ENCODE measurements at places on chromosomes 7 and 10.

DNA sequence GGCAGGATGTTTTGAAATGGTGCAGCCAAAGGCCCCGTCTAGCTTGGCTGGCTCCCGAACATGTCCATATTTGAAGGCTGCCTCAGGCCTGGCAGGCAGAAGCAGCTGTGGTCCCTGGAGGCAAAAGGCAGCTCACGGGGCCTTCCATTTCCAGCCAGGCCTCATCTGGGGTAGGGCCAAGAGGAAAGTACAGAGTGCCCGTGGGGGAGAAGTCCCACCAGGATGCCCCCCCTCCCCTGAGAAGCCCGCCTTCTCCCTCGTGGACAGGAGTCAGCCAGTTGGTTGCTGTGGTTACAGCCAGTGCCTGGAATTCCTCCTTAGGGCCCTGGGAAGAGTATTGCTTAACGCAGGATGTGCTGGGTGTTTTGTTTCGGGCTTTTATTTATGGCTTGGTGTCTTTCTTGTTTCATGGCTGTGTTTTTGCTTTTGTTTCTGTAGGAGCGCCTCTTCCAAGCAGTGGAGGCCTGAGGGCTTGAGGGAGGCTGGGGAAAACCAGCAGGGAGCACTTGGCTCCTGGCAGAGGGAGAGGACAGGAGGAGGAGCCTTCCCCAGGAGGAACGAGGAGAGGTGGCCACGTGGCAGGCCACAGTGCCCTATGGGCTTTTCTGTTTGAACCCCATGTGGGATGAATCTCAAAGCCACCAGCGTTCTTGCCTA lies 45.4 kb downstream of the CHST3 start:
- DNase-seq, result no peak

- no peak for DNase-seq
Measured at GRCh38 chr7:25857376-25858067, 294.5 kb upstream of the NFE2L3 start.

GRCh38 chr10:114035791-114036190 lies 7.9 kb upstream of the ADRB1 start:
- no peak for DNase-seq

DNA sequence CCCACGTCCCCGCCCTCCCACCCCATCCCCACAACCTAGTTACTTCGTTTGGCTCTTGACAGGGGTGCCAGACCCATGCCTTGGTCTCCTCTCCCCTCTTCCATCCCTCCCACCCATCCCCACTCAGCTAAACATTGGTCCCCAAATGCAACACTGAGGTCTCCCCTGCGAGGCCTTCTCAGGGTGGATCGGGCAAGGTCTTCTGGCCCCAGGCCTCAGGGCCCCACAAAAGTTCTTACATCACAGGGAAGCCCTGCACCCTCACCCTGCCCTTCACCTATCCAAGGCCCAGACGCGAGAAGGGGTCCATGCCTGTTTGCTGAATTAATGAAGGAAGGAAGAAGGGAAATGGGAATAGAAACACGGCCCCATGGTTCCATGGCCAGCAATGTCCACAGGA lies 32.0 kb downstream of the TNS3 start:
- DNase-seq, result no peak

DNA sequence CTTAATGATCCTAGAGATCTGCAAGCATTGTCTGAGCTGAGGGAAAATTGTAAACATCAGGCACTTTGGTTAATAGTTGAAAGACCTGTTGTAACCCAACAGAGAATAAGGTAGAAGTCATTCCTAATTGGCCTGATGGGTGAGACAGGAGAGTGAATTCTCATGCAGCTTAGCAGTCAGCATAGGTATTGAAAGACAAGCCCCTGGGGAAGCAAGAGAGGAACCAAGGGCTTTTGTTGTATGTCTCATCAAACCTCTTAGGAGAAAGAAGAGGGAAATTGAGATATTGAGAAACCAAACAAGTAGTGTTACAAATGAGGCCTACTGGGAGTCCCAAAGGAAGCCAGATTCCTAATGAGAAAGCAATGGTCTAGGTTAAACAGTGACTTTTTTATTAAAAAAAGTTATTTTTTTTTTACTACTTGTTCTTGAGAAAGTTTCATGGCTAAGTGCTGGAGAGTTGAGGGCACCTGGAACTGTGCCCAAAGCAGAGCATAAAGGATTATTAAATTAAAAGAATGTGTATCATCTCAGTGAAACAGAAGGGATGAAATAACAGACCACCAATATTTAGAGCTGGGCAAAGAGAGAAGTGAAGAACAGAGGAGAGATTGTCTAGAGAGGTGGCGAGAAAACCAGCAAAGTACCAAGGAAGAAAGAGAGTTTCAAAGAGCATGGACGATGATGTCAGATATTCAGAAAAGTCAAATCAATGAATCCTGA lies 168.9 kb downstream of the CDK14 start:
- DNase-seq, result no peak

- DNase-seq, result peak; percentile 69
Measured at GRCh38 chr10:4663162-4663992, 162.6 kb upstream of the AKR1E2 start.

- DNase-seq, result peak; percentile 52
Measured at GRCh38 chr7:129014501-129015101, 40.3 kb downstream of the TNPO3 start.

DNA sequence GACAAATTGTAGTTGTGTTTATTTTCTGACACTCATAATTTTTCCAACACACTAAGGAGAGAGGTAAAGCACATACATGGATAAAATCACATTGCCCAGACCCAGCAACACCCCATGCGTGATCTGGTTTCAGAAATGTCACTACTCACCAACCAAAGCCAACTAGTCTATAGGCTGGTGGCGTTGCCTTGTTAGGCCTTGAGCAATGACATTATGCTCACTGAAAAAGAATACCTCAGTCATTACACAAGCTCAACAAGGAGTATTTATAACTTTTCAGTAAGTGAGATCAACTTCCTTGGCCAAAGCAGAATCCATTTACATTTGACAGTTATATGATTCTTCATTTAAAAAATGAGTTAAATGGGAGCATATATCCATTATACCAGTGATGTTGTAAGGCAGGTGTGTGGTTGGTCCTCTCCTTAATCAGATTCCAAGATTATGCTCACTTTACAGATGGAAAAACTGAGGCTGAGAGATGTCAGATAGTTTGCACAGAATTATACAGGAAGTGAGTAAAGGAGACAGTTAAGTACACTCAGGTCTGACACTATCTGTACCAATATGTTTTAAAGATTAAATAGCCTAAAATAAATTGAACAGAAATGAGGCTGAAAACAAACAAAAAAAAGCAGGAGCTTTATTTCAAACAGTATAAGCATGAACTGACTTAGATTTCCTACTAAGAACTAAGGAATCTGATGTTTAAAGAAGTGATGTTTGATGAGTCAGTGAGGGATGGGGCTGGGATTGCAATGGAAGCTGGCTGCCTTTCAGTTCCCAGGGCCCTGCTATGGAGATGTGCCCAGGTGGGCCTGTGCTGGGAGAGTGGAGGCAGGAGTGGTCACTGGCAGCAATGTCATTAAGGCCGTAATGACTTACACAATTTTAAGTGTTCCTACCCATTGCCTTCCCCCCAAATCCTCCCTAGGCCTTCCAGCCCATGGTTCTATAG lies 118.3 kb downstream of the RAPGEF5 start:
- no peak for DNase-seq

- no peak for DNase-seq
Measured at GRCh38 chr7:124667312-124668153, 98.1 kb downstream of the GPR37 start.

DNA sequence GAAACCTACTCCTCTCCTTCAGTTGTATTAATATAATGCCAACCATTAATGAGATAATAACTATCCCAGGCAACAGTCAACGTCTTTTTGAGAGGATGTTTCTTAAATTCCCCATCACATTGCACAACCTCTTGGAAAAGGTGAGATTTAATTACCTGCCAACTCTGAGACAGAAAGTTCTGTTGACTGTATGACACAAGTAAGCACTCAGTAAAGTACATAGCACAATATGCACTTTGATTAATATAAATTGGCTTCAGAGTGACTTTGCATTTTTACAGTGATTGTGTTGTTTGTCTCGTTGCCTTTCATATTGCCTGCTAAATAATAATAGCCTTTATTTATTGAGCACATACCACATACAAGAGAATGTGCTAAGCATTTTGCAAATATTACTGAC lies 46.7 kb downstream of the CAV1 start:
- DNase-seq, result no peak

DNA sequence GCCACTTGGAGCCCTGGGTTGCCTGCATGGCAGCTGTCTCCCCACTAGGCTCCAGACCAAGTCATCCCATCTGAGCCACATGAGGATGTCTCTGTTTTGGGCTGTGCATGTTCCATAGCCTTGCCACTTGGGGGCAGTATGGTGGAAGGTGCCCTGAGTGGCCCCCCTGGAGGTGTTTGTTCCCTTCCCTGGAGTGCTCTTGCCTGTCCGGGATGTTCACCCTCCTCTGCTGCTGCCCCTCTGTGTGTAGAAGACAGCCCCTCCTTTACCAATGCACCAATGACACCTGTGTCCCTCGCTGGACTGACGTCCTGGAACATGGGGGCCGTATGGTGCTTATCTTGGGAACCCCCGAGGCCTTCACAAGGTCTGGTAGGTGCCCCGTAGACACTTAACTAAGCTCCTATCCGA lies 100.2 kb downstream of the ACTR3B start:
- peak; percentile 65 for DNase-seq

DNA sequence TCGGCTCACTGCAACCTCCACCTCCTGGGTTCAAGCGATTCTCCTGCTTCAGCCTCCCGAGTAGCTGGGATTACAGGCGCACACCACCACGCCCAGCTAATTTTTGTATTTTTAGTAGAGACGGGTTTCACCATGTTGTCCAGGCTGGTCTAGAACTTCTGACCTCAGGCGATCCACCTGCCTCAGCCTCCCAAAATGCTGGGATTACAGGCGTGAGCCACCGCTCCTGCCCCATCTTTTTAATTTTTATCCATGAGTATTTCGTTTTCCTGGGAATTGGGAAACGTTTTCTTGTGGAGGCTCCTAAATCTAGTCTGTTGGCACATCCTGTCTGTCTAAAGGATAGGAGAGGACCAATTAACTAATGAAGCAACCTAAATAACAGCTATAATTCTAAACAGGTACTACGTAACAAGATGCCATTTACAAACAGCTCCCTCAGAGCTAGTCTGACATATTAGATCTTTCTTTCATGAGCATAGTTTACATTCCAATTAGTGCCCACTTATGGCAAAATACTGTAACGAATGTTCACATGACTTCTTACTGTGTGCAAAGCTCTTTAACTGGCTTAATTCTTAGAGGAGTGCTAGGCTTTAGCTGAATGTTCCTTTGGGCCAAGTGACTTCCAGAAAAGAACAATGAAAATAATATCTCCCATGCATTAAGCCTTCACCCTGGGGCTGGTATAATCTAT lies 151.0 kb upstream of the YAE1 start:
- DNase-seq, result no peak

- no peak for DNase-seq
Measured at GRCh38 chr10:93711891-93712290, 9.5 kb upstream of the FRA10AC1 start.

- DNase-seq, result no peak
Measured at GRCh38 chr10:21487416-21488180, 37.9 kb downstream of the SKIDA1 start.

GRCh38 chr7:112678626-112679025 lies 111.6 kb downstream of the TMEM168 start:
- DNase-seq, result no peak

- no peak for DNase-seq
Measured at GRCh38 chr7:131196803-131197202, 130.9 kb upstream of the MKLN1 start.

GRCh38 chr10:117646718-117647117 lies 104.2 kb downstream of the EMX2 start:
- no peak for DNase-seq

GRCh38 chr10:98417481-98417959 lies 2.5 kb upstream of the PYROXD2 start:
- no peak for DNase-seq
